ENCODE measurements at places on chromosomes 2 and 18.

DNA sequence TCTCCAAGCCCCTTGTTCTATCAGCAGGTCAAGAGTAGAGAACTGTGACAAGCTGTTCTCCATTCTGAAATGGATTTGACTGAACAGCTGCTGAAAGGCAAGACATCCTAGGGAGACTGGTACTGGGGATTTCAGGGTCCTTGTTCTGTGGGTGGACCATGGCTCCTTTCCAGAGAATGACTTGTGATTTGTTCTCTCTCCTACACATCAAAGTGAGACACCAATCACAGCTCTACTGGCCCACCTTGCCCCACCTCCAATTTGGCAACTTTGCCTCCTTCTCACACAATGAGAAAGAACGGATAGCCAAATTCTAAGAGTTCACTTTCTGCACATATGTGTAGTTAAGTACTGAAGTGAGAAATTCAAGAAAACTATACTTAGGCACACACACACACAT lies 67.4 kb downstream of the BCL11A start:
- DNase-seq: no peak

- no peak for DNase-seq
Observed at GRCh38 chr2:147628971-147629421, 215.8 kb upstream of the ACVR2A start.

DNA sequence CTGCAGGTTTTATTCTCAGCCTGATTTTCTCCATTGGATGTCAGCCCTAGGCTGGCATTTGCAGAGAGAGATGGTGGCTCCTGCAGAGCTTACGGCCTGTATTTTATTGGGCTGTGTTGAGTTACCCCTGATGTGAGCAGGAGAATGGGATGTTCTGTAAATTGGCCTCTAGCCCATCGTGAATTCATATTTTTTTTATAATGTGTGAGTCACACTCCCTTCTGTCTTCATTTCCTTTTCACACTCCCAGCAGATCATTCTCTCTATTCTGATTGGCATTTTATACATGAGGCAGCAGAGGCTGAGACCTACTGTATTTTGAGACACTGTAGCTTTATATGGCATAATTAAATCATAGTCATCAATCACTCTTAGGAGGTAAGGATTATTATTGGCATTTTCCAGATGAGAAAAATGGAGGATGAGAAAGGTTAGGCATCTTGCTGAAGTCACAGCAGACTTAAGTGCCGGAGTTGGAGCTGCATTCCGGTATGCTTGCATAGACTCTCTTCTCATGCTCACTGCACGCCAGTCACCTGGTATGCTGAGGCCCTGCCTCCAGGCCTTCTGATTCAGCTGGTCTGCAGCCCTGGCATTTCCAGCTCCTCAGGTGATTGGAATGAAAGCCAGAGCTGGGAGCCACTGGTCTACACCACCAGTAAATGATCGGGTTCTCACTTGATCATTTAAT lies 142.4 kb downstream of the NEDD4L start:
- DNase-seq: no peak

- DNase-seq: no peak
Observed at GRCh38 chr2:179661986-179662385, 199.4 kb downstream of the ZNF385B start.

GRCh38 chr2:11976073-11976472 lies 229.6 kb downstream of the LPIN1 start:
- DNase-seq: no peak

- no peak for DNase-seq
Observed at GRCh38 chr2:16674154-16674553, 8.5 kb upstream of the CYRIA start.

DNA sequence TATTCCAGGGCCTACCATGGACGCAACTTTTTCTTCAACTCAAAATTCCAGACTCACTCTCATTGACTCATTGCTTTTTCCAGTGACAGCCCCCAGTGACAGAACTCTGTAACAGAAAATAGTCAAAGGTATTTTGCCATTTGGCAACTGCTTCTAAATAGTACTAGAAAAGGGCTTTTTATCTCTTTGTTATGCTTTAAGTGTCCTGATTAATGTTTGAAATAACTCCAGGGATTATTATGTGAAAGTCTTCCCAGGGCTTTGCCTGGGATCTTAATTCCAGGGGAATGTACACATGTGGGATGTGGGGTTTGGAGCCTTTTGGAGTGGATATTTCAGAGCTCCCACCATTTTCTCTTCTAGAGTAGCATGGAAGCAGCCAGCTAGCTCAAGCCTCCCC lies 198.8 kb downstream of the KCNS3 start:
- no peak for DNase-seq

DNA sequence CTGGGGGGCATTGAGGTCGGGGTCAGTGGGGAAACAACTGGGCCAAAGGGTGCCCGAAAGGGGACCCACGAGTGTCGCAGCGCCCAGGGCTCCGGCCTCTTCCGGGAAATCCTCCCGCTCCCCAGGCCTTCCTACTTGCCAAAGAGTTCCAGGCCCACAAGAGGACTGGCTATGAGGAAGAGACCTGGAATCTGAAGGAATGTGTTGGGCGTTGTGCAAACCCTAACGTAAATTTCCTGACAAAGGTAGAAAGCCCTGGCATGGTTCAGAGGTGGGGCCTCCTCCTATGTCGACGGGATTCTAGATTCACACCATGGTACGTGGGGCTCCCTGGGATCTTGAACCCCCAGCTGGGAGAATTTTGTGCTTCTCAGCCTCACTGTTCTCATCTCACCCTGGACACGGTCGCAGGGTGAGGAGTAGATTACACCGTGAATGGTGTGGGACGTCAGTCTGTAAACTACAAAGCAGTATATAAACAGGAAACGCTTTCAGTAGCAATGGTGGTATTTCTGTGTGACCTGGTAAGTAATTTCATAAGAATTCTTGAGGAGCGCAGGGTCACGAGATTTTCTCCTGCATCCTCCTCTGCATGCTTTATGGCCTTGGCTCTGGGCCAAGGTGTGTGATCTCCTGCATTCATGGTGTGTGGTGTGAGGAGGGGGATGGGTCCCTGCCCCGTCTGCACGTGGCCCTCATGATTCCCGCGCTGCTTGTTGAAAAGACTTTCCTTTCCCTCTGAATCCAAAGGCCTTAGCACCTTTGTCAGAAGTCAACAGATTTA lies 868 bp downstream of the HSBP1L1 start:
- no peak for DNase-seq

DNA sequence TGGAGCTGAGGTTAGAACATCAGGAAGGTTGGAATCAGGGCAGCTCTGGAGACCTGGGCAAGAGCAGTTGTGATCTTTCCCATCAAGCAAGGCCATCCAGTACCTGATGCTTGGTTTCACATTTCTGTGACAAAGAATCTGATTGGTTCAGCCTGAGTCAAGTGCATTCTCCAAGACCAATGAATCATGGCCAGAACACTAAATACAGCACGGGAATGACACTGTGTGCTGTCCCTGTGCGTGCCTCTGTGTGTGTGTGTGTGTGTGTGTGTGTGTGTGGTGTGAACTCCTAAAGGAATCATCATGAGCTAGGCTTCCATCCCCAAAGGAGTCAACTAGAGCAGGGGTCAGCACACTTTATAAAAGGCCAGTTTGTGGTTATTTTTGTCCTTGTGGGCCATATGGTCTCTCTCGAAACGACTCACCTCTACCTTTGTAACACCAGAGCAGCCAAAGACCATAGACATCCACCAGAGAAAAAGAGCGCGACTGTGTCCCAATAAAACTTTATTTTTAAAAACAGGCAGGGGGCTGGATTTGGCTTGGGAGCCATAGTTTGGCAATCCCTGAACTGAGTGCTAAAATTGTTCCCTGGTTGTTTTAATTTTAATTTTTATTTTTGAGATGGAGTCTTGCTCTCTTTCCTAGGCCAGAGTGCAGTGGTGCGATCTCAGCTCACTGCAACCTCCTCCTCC lies 99.7 kb downstream of the INHBB start:
- no peak for DNase-seq

- no peak for DNase-seq
Observed at GRCh38 chr2:206978746-206979145, 39.4 kb downstream of the CPO start.

DNA sequence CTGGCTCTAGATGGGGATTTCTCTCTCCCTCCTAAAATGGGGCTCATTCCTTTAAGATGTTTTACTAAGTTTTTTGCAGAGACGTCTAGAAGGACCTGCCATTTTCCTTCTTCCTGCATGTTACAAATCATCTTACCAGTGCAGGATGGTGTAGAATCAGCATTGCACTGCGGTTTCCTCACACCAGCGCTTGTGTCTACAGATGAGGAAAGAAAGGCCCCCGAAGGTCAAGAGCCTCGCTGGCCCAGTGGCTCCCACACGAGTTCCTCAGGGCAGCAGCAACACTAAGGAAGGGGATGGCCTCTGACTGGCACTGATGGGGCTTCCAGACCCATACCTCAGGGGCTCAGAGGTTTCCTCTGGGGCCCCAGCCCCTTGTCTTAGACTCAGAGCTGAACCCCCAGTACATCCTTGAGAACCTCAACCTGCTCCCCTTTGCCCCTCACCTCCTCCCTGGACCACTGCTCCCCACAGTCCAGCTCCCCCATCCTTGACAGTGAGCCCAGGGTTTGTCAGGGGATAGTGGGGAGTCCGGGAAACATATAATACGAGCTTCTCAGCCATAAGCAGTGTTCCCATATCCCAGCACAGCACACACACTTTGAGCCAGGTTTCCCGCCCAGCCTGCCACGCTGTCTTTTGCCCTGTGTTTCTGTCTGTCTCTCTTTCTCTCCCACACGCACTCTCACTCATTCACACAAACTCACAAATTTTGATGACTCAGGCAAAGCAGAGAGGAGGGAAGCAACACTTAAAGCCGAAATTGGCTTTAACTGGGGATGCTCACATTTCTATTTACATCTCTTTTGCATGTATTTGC lies 29.4 kb downstream of the ZFP36L2 start:
- DNase-seq: no peak

DNA sequence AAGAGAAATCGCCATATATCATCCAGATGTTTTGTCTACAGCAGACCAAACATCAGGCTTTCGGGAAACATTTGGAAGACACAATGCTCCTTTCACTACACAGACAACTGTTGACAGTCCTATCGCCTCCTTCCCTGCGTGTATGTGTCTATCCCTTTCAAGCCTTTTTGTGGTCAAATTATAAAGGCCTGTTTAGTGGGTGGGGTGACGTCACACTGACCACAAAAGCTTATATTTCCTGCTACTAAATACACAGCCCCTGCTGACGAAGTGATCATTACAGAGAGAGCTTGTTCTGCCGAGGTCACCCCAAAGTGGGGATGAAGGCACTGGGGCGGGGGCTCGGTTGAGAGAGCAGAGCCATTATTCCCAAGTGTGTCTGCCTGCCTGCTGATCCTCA lies 302.7 kb upstream of the TNP1 start:
- no peak for DNase-seq

- DNase-seq: no peak
Observed at GRCh38 chr18:9581667-9582066, 32.7 kb downstream of the PPP4R1 start.

DNA sequence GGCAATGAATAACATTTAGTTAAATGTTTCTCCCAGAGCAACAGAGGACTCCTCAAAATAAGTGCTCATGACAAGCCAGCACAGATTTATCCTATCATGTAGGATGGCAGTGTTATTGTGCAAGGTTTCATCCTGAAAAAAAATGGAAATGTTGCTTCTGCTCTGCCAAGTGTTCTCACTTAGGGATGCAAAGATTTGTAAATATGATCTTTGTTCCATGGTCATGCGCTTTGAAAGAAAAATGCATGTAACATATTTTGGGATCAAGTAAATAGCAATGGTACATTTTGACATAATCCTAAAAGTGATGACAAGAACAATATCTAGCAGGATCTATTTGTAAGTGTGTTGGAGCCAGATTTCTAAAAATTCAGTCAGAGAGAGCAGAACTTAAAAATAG lies 229.5 kb upstream of the CCDC150 start:
- no peak for DNase-seq

GRCh38 chr2:88955607-88956006 lies 264.1 kb downstream of the RPIA start:
- no peak for DNase-seq

DNA sequence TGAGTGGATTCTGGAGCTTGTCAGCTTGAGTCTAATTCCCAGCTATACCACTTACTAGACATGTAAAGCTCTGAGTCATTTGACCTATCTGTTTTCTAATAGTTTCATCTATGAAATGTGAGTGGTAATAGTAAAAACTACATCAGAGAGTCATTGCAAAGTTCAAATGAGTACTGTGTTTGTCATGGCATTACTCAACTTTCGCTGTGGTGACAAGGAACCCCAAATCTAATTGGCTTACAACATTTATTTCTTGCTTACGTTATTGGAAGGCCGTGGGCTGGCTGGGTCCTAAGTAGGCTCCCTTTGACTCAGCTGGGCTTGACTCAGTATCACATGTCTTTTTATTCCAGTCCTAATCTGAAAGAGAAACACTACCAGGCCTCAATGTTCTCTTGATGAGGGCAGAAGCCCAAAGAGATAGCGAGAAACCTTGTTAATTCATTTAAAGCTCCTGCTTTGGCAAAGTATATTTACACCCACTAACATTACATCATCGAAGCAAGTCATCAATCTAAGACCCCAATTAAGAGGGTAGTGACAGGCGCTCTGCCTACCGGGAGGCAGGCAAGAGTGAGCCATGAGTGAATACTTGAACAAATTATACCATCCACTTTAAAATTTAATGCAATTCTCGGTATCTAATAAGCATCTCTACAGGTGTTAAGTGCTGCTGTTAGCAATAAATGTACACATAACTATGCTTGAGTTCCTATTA lies 431.8 kb upstream of the SPHKAP start:
- DNase-seq: no peak

- no peak for DNase-seq
Observed at GRCh38 chr2:62641410-62641843, 64.1 kb upstream of the EHBP1 start.

- no peak for DNase-seq
Observed at GRCh38 chr2:106107509-106108131, 86.5 kb downstream of the UXS1 start.

GRCh38 chr2:69989441-69990105 lies 28.1 kb upstream of the ASPRV1 start:
- DNase-seq: no peak

DNA sequence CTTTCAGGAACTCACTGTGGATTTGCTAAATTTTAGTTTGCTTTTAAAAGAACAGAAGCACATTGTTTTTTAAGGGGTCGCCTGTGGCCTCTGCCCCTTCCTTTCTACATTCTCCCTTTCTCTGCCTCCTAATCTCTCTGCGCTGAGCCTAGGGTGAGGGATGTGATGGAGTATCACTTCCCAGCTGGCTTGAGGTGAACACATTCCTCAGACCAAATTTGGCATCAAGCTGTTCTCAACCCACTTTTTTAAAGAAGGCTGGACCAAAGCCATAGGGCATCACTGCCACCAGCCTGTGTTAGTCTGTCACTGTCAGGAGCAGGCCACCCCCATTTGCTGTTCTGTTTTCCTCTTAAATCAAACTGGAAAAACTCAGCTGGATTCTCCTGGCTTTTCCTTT lies 27.4 kb downstream of the EIF4E2 start:
- DNase-seq: no peak

DNA sequence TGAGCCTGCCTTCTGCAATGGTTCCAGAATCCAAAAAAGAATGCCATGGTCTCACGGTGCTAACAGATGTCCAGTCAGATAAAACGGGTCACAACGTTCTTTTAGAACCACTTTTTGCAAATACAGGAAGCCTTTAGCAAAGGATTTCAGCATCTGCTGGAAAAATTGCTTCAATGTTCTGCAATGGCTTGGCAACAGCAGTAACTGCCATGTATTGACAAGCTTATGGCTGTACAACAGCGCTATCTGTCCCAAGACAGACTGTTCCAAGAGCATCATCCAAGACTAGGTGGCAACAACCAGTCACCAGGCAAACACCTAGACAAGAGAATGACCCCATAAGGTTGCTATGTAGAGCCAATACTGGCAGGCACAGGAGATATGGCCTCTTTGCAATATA lies 37.6 kb upstream of the RIOK3 start:
- DNase-seq: no peak
